CD4-positive, alpha-beta T cell (primary cell): ENCODE measurements at places on chromosomes 2 and 18.
A peak's percentile ranks its signal among the peaks of the same experiment; 100 is the strongest.

DNA sequence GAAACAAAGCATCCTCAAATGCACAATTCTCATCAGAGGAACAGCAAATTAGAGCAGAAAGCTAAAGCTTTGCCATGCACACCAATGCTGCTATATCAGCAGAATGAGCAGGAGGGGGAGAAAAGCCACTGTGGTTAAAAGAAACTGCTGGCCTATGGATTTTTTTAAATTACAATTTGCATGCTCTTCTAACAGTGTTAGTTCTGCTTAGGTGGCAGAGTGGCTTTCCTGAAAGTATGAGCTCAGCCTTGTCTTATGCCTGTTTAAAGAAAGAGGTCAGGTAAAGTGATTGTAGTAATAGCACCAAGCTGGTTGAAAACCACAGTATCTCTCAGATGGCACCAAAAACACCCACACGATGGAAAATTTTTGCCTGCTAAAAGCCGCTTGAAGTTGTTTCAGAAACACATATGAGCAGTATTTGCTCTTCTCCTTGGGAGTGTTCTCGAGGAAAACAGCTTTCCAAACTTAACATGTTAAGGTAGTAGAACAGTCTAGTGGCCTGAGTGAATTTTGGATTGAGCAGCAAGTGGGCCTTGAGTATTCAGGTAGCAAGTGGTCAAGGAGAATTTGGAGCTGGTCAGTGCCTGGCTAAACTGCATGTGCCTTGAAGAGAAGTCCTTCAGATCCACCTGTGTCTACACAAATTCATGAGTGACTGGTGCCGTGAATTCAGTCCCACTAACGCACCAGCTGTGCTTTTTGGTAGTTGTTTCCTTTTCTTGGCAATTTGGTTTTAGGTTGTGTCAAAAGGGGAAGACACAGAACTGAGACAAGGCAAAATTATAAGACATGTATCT is 19.6 kb upstream of the NDUFV2 start:
- no peaks in the 10 kb centered on the region for H3K27me3 ChIP-seq
- H3K27ac ChIP-seq: peak overlapping the region; percentile 60
- peaks cover 33% of the 10 kb centered on the region for H3K4me1 ChIP-seq
- no peak for DNase-seq
- H3K36me3 ChIP-seq: no peaks in the 10 kb centered on the region
- H3K4me3 ChIP-seq: peak overlapping the region; percentile 1

GRCh38 chr2:240396623-240397541 is 38.6 kb upstream of the GPC1 start:
- H3K4me1 ChIP-seq: peaks cover 12% of the 10 kb centered on the region
- no peak for DNase-seq
- H3K36me3 ChIP-seq: no peaks in the 10 kb centered on the region
- H3K27me3 ChIP-seq: no peaks in the 10 kb centered on the region
- H3K27ac ChIP-seq: no peak overlapping the region
- H3K4me3 ChIP-seq: no peak overlapping the region

DNA sequence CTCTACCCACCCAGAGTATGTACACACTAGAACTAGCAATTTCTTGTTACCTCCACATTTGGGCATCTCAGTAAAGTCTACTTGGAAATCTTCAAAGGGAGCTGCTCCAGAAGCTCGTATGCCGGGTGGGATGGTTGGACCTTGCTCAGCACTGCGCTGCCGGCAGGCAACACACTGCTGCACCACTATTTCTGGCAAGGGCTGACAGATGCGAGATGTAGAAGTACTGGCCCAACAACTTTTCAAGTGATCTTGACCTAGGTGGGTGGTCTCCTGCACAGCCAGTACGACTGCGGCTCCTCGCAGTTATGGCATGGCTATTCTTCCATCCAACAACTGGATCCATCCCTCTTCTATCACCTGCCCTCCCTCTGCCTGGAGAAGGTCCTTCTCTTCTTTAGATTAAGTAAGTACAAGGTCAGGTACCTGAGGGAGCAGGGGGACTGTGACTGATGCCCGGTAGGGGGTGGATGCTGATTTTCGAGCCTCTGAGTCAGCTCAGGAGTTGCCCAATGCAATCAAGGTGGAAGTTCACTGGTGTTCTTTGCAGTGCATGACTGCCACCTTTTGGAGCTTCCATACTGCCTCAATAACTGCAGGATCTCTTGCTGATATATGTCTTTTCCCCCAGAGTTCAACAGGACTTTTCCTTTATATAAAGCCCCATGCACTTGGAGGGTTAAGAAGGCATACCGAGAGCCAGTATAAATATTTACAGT is 100.4 kb upstream of the SLC1A4 start:
- H3K4me1 ChIP-seq: no peaks in the 10 kb centered on the region
- H3K4me3 ChIP-seq: no peak overlapping the region
- H3K27ac ChIP-seq: no peak overlapping the region
- H3K27me3 ChIP-seq: no peaks in the 10 kb centered on the region
- DNase-seq: no peak

GRCh38 chr2:100143286-100143685 is 896 bp upstream of the AFF3 start:
- H3K27me3 ChIP-seq: no peaks in the 10 kb centered on the region
- peaks cover 15% of the 10 kb centered on the region for H3K4me1 ChIP-seq
- H3K27ac ChIP-seq: no peak overlapping the region

DNA sequence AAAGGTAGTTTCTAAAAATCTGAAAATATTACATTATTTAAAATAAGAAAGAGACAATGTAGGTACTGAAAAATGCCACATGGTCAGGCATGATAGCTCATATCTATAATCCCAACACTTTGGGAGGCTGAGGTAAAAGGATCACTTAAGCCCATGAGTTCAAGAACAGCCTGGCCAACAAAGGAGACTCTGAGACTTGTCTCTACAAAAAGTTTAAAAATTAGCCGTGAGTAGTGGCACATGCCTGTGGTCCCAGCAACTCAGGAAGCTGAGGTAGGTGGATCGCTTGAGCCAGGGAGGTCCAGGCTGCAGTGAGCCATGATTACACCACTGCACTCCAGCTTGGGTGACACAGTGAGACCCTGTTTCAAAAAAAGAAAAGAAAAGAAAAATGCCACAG is 21.8 kb downstream of the ATAD2B start:
- no peak for DNase-seq
- H3K4me1 ChIP-seq: no peaks in the 10 kb centered on the region
- no peaks in the 10 kb centered on the region for H3K27me3 ChIP-seq
- H3K36me3 ChIP-seq: no peaks in the 10 kb centered on the region

- no peaks in the 10 kb centered on the region for H3K27me3 ChIP-seq
- H3K27ac ChIP-seq: no peak overlapping the region
- DNase-seq: no peak
- no peaks in the 10 kb centered on the region for H3K36me3 ChIP-seq
- H3K4me1 ChIP-seq: no peaks in the 10 kb centered on the region
These were observed 594.9 kb upstream of the CDH2 start for GRCh38 chr18:28771849-28772248.

DNA sequence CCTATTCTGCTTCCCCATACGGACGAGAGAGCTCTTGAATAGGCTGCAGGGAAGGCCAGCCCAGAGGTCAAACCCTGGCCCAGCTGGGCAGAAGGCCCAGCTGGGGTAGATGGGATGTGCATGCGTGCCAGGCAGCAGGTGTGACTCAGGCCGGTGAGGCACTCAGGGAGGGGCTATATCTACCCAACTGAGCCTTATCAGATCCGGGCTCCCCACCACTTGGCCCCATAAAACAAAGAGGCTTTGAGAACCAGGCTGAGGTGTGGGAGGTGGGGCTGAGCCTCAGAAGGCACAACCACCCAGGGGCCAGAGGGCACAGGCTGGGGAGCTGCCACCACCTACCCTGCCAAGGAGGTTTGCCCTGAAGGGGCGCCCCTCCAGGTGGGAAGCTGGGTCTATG is 8.0 kb upstream of the CFAP65 start:
- no peak overlapping the region for H3K4me3 ChIP-seq
- H3K4me1 ChIP-seq: no peaks in the 10 kb centered on the region
- no peaks in the 10 kb centered on the region for H3K36me3 ChIP-seq
- no peak overlapping the region for H3K27ac ChIP-seq

GRCh38 chr2:187301706-187302105 is 146.3 kb downstream of the CALCRL start:
- no peak for DNase-seq
- no peaks in the 10 kb centered on the region for H3K36me3 ChIP-seq
- H3K4me3 ChIP-seq: no peak overlapping the region
- no peaks in the 10 kb centered on the region for H3K4me1 ChIP-seq

GRCh38 chr2:33729353-33729752 is 130.3 kb upstream of the FAM98A start:
- no peak overlapping the region for H3K27ac ChIP-seq
- no peaks in the 10 kb centered on the region for H3K4me1 ChIP-seq
- no peak for DNase-seq
- H3K4me3 ChIP-seq: no peak overlapping the region
- H3K27me3 ChIP-seq: no peaks in the 10 kb centered on the region

- H3K36me3 ChIP-seq: no peaks in the 10 kb centered on the region
- no peak overlapping the region for H3K4me3 ChIP-seq
- H3K27ac ChIP-seq: no peak overlapping the region
- DNase-seq: no peak
These were observed 15.2 kb downstream of the OTOF start for GRCh38 chr2:26462511-26463243.

DNA sequence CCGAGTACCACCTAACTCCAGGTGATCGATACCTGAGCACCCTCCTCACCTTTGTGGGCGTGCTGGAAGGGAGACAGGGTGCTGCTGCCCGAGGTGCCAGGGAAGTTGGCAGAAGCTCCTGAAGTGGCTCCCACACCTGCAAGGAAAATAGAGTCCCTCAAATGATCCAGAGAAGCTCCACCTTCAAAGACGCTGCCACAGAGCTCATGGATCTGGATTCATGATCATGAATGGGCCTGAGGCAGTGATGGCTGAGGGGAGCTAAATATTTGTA is 76.5 kb downstream of the EDAR start:
- DNase-seq: no peak
- H3K4me1 ChIP-seq: no peaks in the 10 kb centered on the region
- H3K27ac ChIP-seq: no peak overlapping the region
- H3K27me3 ChIP-seq: no peaks in the 10 kb centered on the region
- peaks cover 7% of the 10 kb centered on the region for H3K36me3 ChIP-seq

DNA sequence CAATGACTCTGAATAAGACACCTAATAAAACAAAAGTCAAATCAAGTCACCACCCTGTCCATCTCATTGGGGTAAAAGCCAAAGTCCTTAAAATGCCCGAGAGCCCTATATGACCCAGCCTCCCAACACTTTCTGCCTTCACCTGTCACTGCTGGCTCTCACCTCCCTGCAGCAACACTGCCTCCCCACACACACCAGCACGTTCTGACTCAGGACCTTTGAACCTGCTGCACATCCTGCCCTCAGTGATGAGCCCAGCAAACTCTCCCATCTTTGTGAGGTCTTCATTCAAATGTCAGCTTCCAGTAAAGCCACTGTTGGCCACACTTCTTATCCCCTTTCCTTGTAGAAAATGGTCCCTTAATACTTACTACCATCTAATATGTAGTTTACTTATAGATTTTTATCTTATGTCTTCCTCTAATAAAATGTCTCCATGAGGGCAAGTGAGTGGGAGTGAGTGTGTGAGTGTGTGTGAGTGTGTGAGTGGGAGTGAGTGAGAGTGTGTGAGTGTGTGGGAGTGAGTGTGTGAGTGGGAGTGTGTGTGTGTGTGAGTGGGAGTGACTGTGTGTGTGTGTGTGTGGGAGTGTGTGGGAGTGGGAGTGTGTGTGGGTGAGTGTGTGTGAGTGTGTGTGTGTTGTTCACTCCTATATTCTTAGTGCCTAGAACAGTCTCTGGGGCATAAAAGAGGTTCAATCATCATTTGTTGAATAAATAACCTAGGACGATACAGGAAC is 504.7 kb downstream of the EIPR1 start:
- no peaks in the 10 kb centered on the region for H3K36me3 ChIP-seq
- H3K4me3 ChIP-seq: no peak overlapping the region
- H3K27me3 ChIP-seq: no peaks in the 10 kb centered on the region
- no peaks in the 10 kb centered on the region for H3K4me1 ChIP-seq

- no peaks in the 10 kb centered on the region for H3K27me3 ChIP-seq
- H3K36me3 ChIP-seq: no peaks in the 10 kb centered on the region
- peaks cover 5% of the 10 kb centered on the region for H3K4me1 ChIP-seq
These were observed 60.1 kb downstream of the LIMS1 start for GRCh38 chr2:108594132-108594981.

DNA sequence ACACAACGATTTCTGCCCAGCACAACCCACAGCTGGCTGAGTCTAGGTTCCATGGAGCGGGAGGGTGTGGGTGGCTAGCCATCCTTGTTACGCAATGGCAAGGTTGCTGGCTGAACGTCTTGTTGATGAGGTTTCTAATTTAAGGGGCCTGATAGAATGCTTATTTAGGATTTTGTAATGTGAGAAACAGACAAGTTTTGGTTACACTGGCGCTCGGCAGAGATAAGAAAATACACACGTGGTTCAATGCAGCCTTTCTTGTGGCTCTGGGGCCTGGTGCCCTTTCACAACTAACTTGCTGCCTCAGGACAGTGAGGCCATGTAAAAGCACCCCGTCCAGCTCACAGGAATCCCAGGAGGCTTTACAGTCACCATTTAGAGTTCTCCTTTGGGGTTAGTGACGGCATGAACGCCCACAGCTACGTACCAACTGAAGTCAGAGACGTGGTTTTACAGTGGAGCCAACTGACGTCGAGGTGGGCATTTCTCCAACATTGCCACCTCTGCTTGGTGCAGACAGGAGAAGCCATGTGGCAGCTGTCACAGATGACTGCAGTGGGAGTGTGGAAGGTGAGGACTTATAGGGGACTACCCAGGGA is 29.7 kb upstream of the PIEZO2 start:
- no peaks in the 10 kb centered on the region for H3K4me1 ChIP-seq
- H3K36me3 ChIP-seq: no peaks in the 10 kb centered on the region
- H3K4me3 ChIP-seq: no peak overlapping the region
- H3K27ac ChIP-seq: no peak overlapping the region
- DNase-seq: no peak

DNA sequence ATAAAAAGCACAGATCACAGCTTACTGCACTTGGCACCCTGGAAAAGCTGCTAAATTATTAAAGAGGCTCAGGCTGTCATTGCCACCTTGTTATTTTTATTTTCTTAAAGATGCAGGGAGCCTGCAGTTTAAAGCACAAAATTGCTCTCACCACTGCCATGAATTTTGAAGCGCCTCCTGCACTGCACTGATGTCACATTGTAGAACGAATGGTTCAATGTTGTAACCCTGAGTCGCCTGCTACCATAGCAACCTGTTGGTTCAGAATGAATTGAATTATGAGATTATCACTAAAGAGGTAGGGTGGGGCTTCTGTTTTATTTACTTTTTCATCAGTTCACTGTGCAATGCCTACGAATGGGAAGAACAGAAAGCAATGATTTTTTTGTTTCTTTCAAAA is 16.5 kb downstream of the SCG2 start:
- no peak for DNase-seq
- no peak overlapping the region for H3K4me3 ChIP-seq
- H3K4me1 ChIP-seq: no peaks in the 10 kb centered on the region
- H3K27ac ChIP-seq: no peak overlapping the region
- no peaks in the 10 kb centered on the region for H3K36me3 ChIP-seq
